ENCODE measurements at places on chromosomes 13 and 19. TPM values are rescaled to one million over a fixed set of nuclear protein-coding genes. Genes with fewer than 3 reads are reported as not detected.

DNA sequence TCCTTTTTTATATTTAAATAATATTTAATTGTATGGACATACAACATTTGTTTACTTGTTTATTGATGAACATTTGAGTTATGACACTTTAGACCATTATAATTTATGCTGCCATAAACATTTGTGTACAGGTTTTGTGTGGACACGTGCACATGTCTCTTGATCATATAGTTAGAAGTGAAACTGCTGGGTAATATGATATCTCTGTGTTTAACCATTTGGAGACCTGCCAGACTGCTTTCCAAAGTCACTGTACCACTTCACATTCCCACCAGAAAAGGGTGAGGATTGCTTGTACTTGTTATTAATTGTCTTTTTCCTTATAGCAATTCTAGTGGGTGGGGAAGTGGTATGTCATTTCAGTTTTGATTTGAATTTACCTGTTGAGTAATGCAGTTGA lies 145.6 kb upstream of the KLHL1 start:
- no peaks in the 10 kb centered on the region for H3K4me1 ChIP-seq
- DNase-seq: no peak
- no peak overlapping the region for H3K27ac ChIP-seq
- no peak overlapping the region for H3K4me3 ChIP-seq
- no peaks in the 10 kb centered on the region for H3K27me3 ChIP-seq

DNA sequence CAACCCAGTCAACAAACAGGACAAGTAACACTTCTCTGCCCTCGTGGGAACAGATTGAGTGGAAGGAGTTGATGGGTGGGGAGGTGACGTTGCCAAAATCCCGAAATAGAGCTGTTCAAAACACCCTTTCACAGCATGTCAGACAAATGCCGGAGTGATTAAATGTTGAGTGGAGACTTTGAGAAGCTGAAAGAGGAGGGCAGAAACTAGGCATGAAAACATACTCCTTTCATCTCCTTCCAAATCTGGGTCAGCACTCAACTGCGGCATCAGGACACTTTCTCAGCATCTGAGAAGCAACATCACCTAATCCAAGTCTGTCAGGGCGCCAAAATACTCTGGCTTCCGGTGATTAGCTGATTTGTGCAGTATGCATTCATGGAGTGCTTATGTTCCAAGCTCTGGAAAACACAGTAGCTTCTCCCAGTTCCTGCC lies 51.5 kb upstream of the MRI1 start:
- no peak overlapping the region for H3K4me3 ChIP-seq
- DNase-seq: no peak
- no peaks in the 10 kb centered on the region for H3K36me3 ChIP-seq

- H3K36me3 ChIP-seq: no peaks in the 10 kb centered on the region
- peak overlapping the region; percentile 97 for H3K27ac ChIP-seq
- no peaks in the 10 kb centered on the region for H3K27me3 ChIP-seq
- H3K4me1 ChIP-seq: peaks cover 10% of the 10 kb centered on the region
- H3K4me3 ChIP-seq: peak overlapping the region; percentile 96
These were observed 721 bp downstream of the MED25 start for GRCh38 chr19:49818649-49819370.

- H3K27me3 ChIP-seq: no peaks in the 10 kb centered on the region
- no peak for DNase-seq
These were observed 9.3 kb downstream of the RPS9 start for GRCh38 chr19:54209811-54210494.

GRCh38 chr13:92825938-92826596 lies 400.5 kb upstream of the GPC6 start:
- H3K27ac ChIP-seq: no peak overlapping the region
- no peak overlapping the region for H3K4me3 ChIP-seq
- no peaks in the 10 kb centered on the region for H3K36me3 ChIP-seq

DNA sequence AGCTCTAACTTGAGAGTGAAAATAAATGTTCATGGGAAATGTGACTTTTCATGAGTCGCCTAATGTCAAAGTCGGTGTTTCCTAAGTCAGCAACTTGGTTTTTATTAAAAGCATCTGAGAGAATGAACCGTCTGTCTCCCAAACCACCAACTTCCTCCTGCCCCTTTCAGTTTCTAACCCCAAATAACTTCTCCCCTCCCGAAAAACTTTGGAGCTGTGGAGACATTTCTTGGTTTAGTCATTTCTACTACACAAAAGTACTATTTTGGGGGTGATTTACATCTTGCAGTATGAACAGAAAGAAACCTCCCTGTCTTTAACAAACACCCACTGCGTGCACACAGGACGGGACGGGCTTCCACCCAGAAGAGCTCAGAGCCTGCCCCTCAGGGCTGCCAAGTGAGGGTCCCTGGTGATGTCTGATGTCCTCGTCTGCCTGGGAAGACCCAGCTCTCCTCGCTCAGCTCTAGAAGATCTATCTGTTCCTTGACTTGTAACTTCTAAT lies 65.0 kb downstream of the RASA3 start:
- peaks cover 50% of the 10 kb centered on the region for H3K4me1 ChIP-seq
- no peaks in the 10 kb centered on the region for H3K27me3 ChIP-seq
- no peaks in the 10 kb centered on the region for H3K36me3 ChIP-seq
- DNase-seq: peak; percentile 87
- H3K4me3 ChIP-seq: peak overlapping the region; percentile 42
- peak overlapping the region; percentile 91 for H3K27ac ChIP-seq

DNA sequence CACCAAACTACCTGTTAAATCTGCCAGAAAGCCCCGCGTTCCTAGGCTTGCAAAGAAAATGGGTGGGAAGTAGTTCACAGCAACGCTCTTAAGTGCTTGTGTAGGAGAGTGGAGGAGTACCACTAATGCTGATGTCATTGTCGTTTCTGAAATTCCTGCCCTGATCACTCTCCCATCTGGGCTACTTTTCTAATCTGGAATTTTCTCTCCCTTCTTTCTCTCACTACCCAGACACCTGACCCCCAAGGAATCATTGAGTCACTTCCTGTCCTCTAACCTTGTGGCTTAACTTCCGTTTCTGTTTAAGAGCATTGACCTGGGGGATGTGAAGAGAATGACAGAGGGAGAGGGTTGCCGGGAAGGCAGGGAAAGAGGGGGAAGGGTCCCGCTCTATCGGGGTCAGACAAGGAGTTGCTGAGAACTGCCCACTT lies 98.7 kb downstream of the STARD13 start:
- H3K27ac ChIP-seq: peak overlapping the region; percentile 47
- H3K36me3 ChIP-seq: no peaks in the 10 kb centered on the region
- H3K27me3 ChIP-seq: no peaks in the 10 kb centered on the region
- H3K4me3 ChIP-seq: no peak overlapping the region

DNA sequence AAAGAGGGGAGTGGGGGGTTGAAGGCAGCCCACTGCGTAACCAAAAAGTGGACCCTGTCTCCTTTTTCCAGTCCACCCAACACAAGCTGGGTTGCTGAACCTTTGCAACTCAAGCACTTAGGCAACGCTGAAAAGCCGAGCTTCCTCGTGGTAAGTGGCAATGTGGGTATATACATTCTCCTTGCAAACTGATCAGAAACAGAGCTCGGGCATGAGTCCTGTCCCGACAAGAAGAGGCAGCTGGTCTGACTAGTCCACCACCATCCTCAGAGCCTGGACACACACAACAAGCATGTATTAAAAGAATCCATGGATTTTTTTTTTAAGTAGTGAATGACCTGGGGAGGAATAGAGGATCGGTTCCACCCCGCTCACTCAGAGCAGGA lies 240.6 kb upstream of the ZNF507 start:
- no peak overlapping the region for H3K4me3 ChIP-seq
- no peaks in the 10 kb centered on the region for H3K36me3 ChIP-seq
- DNase-seq: no peak
- H3K4me1 ChIP-seq: no peaks in the 10 kb centered on the region
- H3K27me3 ChIP-seq: no peaks in the 10 kb centered on the region
- H3K27ac ChIP-seq: no peak overlapping the region

GRCh38 chr13:79496188-79496587 lies 15.2 kb downstream of the NDFIP2 start:
- H3K27me3 ChIP-seq: no peaks in the 10 kb centered on the region
- no peak overlapping the region for H3K4me3 ChIP-seq
- H3K27ac ChIP-seq: no peak overlapping the region
- peaks cover 4% of the 10 kb centered on the region for H3K4me1 ChIP-seq
- H3K36me3 ChIP-seq: no peaks in the 10 kb centered on the region

- DNase-seq: no peak
- H3K4me1 ChIP-seq: no peaks in the 10 kb centered on the region
- H3K4me3 ChIP-seq: no peak overlapping the region
- H3K27ac ChIP-seq: no peak overlapping the region
- H3K27me3 ChIP-seq: no peaks in the 10 kb centered on the region
These were observed 24.7 kb downstream of the ZNRF4 start for GRCh38 chr19:5479958-5480357.

- H3K4me3 ChIP-seq: no peak overlapping the region
- H3K27me3 ChIP-seq: no peaks in the 10 kb centered on the region
- H3K36me3 ChIP-seq: no peaks in the 10 kb centered on the region
- no peaks in the 10 kb centered on the region for H3K4me1 ChIP-seq
These were observed 1.3 kb downstream of the ZNF433 start for GRCh38 chr19:12034198-12034597.

GRCh38 chr19:5133986-5134595 lies 165.2 kb downstream of the KDM4B start:
- H3K4me3 ChIP-seq: no peak overlapping the region
- no peak for DNase-seq

FBXO27 gene
- 10.8 TPM for total RNA-seq

Data from GM12878 (cell line).